M059J (cell line): ENCODE measurements at places on chromosomes 1 and 21. TPM values are rescaled to one million over a fixed set of nuclear protein-coding genes. Genes with fewer than 3 reads are reported as not detected.

Gene KIF17
- 0.59 and 0.86 TPM in 2 replicates for total RNA-seq

Gene VCAM1
- total RNA-seq: 2.8 and 5.0 TPM in 2 replicates

- peak; percentile 2 for DNase-seq
Observed at GRCh38 chr1:165543532-165544438, at the start of gene LRRC52. Gene LRRC52 (plus strand): TSS chr1:165544000. CDS start chr1:165544297, 297 bp downstream.

DNA sequence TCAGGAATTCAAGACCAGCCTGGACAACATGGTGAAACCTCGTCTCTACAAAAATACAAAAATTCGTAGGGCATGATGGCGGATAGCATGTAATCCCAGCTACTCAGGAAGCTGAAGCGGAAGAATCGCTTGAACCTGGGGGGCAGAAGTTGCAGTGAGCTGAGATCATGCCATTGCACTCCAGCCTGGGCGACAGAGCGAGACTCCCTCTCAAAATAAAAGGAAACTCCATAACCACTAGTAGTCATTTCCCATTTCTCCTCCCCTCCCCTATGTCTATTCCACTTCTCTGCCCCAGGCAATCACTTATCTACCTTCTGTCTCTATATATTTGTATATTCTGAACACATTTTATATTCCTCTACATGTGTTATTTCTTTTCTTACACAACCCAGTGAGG, 4.0 kb upstream of the CEP350 start:
- DNase-seq: no peak
